ENCODE measurements at places on chromosomes 5 and 9.

DNA sequence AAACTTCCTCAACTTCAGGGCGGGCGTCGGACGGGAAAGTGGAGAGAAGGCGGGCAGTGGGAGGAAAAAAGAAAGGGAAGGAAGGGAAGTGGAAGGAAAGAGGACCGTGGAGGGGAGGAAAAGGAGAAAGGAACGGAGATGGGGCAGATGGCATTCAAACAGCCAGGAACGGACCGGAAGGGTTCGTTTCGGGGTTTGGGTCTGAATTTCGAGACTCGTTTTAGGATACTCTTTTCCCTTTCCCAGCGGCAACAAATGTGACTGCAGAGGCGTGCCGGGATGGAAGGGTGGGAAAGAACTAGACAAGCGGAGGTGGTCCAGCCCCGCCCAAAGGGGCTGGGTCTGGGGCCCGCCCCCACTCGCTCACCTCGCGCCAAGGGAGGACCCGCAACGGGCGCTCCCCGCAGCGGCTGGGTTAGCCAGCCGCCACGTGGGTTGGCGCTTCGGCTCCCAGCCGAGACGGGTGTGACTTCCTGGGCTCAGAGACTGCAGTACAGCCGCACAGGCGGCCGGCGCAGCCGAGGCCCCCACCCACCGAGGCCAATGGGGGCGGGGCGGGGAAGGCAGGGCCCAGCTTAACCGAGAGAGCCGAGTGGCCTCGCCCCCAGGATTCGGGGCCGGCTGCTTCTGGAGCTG, 2.7 kb downstream of the VCAN start:
- DNase-seq = no peak

DNA sequence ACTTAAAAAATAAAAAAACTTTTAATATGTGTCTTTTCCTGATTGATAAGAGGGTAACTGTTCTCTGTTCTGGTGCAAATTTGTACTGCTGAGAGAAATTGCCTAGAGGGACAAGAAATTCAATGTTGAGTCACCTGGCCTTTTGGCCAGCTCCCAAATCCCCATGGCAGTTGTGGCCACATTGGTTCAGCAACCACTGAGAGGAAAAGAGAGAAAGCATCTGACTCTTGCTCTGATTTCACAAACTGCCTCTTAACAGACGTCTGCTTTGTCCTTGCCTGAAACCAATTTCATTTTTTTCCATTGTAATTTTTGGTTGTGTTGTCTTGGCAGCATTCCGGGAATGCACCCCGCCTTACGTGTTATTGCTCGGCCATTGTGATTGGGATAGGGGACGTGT, 42.4 kb downstream of the NTRK2 start:
- DNase-seq = no peak

DNA sequence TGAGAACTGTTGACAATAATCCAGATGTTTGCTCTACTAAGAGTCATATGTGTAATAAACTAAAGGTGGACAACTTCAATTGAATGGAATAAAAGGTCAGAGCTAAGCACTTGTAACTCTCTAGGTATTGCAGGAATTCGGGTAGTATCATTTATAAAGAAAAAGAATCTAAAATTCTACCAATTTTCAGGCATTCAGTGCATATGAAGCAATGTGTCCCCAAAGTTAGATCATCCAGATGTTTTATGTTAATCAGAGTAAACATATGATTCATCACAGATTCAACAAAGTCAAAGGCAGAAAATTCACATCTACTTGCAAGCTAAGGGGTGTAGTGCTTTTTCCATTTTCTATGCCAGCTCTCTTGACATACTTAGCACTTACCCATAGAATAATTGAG, 477.1 kb downstream of the PDE4D start:
- DNase-seq = no peak

DNA sequence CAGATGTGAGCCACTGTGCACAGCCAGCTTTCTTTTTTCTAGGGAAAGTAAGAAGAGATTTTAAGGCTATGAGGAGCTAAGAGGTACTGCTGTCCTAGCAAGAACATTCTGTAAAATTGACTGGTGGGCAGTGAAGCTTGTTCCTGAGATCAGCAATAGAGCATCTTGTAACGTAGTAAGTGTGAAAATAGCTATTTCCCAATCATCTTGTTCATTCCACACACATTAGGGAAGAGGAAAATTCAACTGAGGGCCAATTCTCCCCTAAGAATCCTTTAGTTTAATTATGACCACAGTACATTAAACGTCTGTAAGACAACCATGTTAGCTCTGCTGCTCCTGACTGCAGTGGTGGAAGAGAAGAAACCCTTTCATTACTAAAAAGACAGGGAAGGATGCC, 246.2 kb downstream of the EFNA5 start:
- DNase-seq = no peak

GRCh38 chr5:135747824-135748223, 86.6 kb upstream of the SLC25A48 start:
- DNase-seq = no peak

DNA sequence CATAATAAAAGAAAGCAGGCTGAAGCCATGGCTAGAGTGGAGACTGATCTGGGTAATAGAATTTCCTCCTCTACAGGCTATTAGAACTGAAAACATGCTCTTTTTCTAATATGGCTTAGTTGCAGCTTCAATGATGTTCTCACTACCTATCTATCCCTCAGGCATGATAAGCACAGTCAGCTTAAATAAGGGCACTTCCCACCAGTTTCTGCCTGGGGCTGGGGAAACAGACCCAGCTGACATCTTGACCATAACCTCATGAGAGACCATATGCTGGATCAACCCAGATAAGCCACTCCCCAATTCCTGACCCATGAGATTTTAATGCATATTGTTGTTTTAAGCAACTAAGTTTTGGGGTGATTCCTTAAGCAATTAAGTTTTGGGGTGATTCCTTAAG, 81.2 kb downstream of the ZNF366 start:
- DNase-seq = no peak

Measured in hematopoietic multipotent progenitor cell treated with erythropoietin and hydrocortisone succinate and interleukin-3 and kit ligand, for 17 days (in vitro differentiated cells).